ENCODE measurements at places on chromosomes 1 and 21. TPM values are rescaled to one million over a fixed set of nuclear protein-coding genes. Genes with fewer than 3 reads are reported as not detected.

DNA sequence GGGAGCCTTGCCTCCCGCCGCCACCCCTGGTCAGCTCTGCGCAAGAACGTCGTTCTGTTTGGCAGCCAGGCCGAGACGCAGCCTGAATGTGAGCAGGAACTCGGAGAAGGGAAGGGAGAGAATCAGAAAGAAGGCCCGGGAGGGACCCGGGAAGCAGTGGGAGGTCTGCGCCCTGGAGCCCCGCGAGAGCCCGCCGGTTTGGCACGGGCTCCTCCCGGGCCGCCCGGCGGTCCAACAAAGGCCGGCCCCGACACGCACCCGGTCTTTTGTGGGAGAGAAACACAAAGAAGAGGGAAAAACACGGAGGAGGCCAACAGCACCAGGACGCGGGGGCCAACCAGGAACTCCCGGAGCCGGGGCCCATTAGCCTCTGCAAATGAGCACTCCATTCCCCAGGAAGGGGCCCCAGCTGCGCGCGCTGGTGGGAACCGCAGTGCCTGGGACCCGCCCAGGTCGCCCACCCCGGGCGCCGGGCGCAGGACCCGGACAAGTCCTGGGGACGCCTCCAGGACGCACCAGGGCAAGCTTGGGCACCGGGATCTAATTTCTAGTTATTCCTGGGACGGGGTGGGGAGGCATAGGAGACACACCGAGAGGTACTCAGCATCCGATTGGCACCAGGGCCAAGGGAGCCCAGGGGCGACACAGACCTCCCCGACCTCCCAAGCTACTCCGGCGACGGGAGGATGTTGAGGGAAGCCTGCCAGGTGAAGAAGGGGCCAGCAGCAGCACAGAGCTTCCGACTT is 2.7 kb upstream of the OLIG2 start:
- H3K27me3 ChIP-seq: peaks cover 89% of the 10 kb centered on the region
- no peak overlapping the region for H3K27ac ChIP-seq
- no peak overlapping the region for H3K4me3 ChIP-seq
- H3K4me1 ChIP-seq: peaks cover 12% of the 10 kb centered on the region
- H3K36me3 ChIP-seq: no peaks in the 10 kb centered on the region

DNA sequence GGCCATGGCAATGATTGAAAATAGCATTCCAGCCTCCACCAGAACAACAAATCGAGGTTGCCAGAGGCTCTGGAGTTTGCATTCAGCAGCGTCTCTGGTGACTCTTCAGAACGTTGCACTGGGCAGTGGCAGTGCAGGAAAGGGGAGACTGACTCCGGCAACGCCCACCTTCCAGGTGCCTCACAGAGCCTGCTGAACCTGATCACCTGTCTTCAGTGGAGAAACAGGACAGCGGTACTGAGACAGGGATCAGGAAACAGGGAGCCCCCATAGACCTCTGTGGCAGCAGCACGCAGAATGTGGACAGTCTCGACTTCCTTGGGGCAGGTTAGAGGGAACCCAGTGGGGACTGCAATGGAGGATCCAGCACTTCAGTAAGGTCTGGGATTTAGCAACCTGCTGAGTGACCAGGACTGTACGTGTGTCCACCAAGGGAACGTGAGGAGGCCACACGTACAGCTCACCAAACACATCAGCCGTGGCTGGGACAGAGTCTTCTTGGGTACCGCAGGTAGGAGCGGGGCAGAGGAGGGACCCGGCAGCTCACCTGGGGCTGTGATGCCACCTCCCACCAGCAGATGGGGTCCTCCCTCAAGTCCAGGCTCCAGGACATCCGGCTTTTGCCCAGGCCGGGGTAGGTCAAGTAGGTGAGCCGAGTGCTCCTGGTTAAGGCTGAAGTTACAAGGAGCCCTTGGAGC is 128.6 kb downstream of the PRDM2 start:
- H3K27ac ChIP-seq: no peak overlapping the region
- H3K36me3 ChIP-seq: no peaks in the 10 kb centered on the region
- peaks cover 23% of the 10 kb centered on the region for H3K27me3 ChIP-seq
- no peaks in the 10 kb centered on the region for H3K4me1 ChIP-seq
- H3K4me3 ChIP-seq: no peak overlapping the region
- DNase-seq: peak; percentile 52

- H3K27ac ChIP-seq: no peak overlapping the region
- no peak for DNase-seq
- H3K27me3 ChIP-seq: no peaks in the 10 kb centered on the region
- no peaks in the 10 kb centered on the region for H3K36me3 ChIP-seq
- no peak overlapping the region for H3K4me3 ChIP-seq
Measured at GRCh38 chr1:96340686-96341085, 380.9 kb upstream of the PTBP2 start.

- H3K4me3 ChIP-seq: no peak overlapping the region
- DNase-seq: no peak
- no peaks in the 10 kb centered on the region for H3K4me1 ChIP-seq
- H3K27ac ChIP-seq: no peak overlapping the region
- peaks cover 2% of the 10 kb centered on the region for H3K27me3 ChIP-seq
- H3K36me3 ChIP-seq: no peaks in the 10 kb centered on the region
Measured at GRCh38 chr1:178664278-178664677, 60.8 kb upstream of the RALGPS2 start.

GRCh38 chr1:47067097-47067594 is at the start of gene CYP4Z1:
Gene CYP4Z1, plus strand, starts transcription at chr1:47067231. Its CDS starts 260 bp downstream, at chr1:47067491.
- no peak within 1 kb of the TSS for H3K4me3 ChIP-seq
- peaks cover 64% of the 10 kb centered on the region for H3K27me3 ChIP-seq
- no peak within 1 kb of the TSS for H3K27ac ChIP-seq
- H3K4me1 ChIP-seq: no peaks in the 10 kb centered on the region
- no peak for DNase-seq
- H3K36me3 ChIP-seq: no peaks in the 10 kb centered on the region

GRCh38 chr1:223081181-223081994 is 61.7 kb downstream of the TLR5 start:
- peak; percentile 92 for DNase-seq
- peaks cover 48% of the 10 kb centered on the region for H3K4me1 ChIP-seq
- H3K27ac ChIP-seq: peak overlapping the region; percentile 97

GRCh38 chr1:31605908-31606427 is 11.5 kb upstream of the HCRTR1 start:
- H3K4me3 ChIP-seq: no peak overlapping the region
- H3K4me1 ChIP-seq: peaks cover 13% of the 10 kb centered on the region
- no peak for DNase-seq
- H3K36me3 ChIP-seq: no peaks in the 10 kb centered on the region
- H3K27me3 ChIP-seq: no peaks in the 10 kb centered on the region
- no peak overlapping the region for H3K27ac ChIP-seq

DNA sequence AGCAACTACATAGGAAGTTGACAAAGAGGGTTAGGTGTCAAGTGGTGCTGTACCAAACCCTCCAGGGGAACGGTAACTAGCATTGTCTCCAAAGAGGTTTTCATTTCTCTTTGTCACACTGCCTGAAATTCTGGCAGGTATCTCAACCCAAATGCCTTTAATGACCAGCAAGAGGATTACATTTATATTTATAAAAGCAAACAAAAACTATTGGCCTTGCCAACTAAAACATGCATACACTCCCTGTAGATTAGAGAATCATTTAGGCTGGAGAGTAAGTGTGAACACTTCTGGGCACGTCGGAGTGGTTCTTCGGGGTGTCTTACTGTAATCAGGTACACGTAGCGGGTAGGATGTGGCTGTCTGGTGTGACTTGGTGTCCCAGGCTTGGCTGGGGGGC is 84.9 kb downstream of the VPS26C start:
- H3K4me3 ChIP-seq: no peak overlapping the region
- no peaks in the 10 kb centered on the region for H3K27me3 ChIP-seq
- no peaks in the 10 kb centered on the region for H3K4me1 ChIP-seq
- peaks cover 48% of the 10 kb centered on the region for H3K36me3 ChIP-seq
- no peak overlapping the region for H3K27ac ChIP-seq
- DNase-seq: no peak

- H3K36me3 ChIP-seq: no peaks in the 10 kb centered on the region
- no peak overlapping the region for H3K4me3 ChIP-seq
- peak overlapping the region; percentile 75 for H3K27ac ChIP-seq
- DNase-seq: no peak
Measured at GRCh38 chr1:113534875-113535274, 144.6 kb downstream of the MAGI3 start.

DNA sequence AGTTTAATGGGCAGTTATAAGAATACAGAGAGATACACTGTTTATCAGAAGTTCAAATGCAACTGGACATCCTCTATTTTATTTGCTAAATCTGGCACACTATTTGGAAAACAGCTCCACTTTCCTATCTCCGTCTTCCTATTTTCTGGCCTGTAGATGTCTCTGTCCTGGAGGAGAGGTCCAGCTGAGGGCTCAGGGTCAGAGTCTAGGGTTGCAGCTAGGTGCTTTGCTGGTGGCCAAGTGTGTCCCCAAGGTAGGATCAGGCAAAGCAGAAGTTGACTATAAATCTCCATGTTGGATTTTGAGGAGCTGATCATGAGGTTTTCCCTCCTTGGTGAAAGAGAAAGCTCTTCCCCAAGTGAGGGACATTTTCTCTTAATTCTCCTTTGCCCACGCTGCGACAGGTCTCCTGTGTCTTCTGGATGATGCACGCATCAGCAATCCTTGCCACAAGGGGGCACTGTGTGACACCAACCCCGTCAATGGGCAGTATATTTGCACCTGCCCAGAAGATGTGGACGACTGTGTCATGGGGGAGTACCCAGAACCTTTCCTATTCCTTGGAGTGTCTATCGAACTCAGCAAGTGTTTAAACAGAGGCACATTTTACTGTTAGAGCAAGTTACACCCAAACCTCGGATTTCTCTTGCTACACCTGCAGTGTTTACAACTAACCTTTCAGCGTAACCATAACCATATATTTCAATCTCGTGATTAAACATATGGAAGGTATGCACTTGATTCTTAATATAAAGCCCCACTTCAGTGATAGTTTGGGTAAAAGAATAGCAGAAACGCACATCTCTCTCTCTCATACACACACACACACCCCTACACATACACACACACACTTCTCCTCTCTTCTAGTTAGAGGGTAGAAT is 10.2 kb downstream of the ADAM30 start:
- no peak overlapping the region for H3K27ac ChIP-seq
- H3K27me3 ChIP-seq: peaks cover 9% of the 10 kb centered on the region
- no peaks in the 10 kb centered on the region for H3K4me1 ChIP-seq
- H3K36me3 ChIP-seq: peaks cover 20% of the 10 kb centered on the region

DNA sequence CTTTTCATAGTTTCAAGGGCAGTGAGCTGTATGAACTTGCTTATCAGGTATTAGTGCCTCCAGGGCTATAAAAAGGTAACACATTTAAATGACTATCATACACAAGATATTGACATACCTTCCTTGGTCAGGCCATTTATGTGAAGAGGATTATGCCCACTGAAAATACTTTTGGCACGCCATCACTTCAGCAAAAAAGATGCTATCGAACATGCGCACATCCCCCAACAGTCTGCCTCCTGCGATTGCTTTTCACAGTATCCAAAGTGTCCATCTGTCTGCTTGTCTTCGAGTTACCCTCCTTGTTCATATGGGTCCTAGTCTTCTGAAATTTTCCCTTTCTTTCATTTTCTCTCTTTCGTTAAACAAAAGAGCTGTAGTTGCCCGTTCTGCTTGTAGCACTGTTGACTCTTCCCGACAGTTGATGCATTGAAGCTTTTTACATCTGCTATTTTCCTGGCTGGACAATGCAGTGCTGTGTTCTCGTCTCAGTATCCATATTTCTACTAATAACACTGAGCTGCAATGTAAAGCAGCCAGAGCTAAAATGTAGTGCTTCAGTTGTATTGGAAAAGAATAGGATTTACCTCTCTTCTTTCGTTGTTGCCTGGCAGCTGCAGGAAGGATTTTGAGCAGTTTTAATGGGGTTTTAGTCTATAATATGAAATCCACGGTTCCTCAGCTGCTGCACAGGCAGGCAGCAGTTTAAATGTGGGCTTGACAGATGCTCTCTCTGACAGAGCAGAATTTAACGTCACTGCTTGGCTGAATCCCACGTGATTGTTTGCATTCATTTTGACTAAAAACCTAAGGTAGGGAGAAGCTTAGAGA is at the start of gene B3GALT2:
TSS of gene B3GALT2 (minus strand) at position 713 of the 831 bp plus-strand sequence. CDS start 5,051 bp downstream, outside the sequence.
- DNase-seq: no peak
- peak within 1 kb of the TSS; percentile 71 for H3K4me3 ChIP-seq
- peak within 1 kb of the TSS; percentile 92 for H3K27ac ChIP-seq

DNA sequence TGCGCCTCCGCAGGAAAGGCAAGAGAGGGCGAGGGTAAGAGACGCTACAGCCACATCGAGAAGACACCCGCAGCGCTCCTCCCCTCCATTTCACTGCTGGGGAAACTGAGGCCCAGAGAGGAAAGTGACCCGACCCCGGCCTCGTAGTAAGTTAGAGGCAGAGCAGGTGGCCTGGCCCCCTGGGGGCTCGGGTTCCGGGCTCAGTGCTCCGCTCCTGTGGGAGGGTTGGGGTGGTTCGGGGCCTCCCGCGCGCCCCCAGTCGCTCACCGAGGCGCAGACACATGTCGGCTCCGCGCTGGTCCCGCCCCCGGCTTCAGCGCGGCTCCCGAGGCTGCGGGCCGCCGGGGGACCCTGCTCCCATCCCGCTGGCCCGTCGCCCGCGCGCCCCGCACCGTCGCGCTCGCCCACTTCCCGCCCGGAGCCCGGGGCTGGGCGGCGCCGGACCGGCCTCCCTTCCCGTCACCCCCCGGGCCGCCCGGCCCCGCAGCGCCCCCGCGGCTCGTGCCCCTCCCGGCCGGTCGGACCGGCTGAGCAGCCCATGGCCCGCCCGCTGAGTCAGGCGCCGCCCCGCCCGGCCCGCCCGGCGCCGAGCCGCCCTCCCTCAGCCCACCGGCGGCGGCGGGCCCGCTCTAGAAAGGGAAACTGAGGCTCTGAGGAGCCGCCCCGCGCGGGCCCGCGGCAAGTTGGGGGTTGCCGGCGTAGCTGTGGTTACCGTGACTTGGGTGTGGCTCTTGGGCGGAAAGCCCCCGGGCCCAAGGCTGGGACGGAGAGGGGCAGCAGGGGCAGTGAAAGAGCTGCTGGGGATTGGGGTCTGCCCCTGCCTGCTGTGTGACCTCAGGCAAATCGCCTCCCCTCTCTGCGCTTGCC is at the start of gene TMEM54:
TSS of gene TMEM54 (minus strand) at position 434 of the 867 bp plus-strand sequence. CDS start at position 283, 151 bp downstream.
- DNase-seq: peak; percentile 63
- peaks cover 14% of the 10 kb centered on the region for H3K4me1 ChIP-seq
- peak within 1 kb of the TSS; percentile 39 for H3K27ac ChIP-seq
- no peaks in the 10 kb centered on the region for H3K36me3 ChIP-seq

The LCE1E gene
- total RNA-seq: not detected

The KLF17 gene
- not detected for total RNA-seq

The HMCN1 gene
- total RNA-seq: 46.4 TPM

The NHLH1 gene
- 0.32 TPM for total RNA-seq

The GNG4 gene
- 2.9 TPM for total RNA-seq

The RXFP4 gene
- not detected for total RNA-seq

The ADAMTS4 gene
- 6.8 TPM for total RNA-seq

The ATP1A1 gene
- 215 TPM for total RNA-seq

The CFAP107 gene
- total RNA-seq: not detected
